G401 (cell line): ENCODE measurements at places on chromosomes 16 and 17. TPM values are rescaled to one million over a fixed set of nuclear protein-coding genes. Genes with fewer than 3 reads are reported as not detected.

Gene RHOT1
- total RNA-seq: 31.8 and 53.1 TPM in 2 replicates

Gene XYLT1
- total RNA-seq: not detected in 2 replicates

Gene KRTAP1-4
- total RNA-seq: not detected in 2 replicates

Gene TNS4
- total RNA-seq: not detected in 2 replicates

Gene CDC42EP4
- total RNA-seq: 66.1 and 79.4 TPM in 2 replicates

Gene PRPF8
- 157 and 202 TPM in 2 replicates for total RNA-seq

DNA sequence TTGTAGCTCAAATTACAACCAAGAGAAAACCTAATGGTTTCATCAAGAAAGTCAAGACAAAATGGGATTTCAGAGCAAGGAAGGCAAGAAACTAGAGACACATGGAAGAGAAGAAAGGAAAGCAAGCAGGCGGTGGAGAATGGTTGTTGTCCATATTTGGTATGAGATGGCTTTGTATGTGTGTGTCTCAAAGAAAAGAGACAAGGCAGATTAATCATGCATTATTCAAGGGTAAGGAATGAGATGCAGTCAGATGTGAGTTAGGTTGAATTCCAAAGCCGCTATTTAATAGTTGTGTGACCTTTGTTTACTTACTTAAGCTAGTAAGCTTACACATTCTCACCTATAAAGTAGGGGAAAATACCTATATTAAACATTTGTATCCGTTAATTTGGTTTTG, 1029.6 kb downstream of the CDH11 start:
- no peak for DNase-seq

DNA sequence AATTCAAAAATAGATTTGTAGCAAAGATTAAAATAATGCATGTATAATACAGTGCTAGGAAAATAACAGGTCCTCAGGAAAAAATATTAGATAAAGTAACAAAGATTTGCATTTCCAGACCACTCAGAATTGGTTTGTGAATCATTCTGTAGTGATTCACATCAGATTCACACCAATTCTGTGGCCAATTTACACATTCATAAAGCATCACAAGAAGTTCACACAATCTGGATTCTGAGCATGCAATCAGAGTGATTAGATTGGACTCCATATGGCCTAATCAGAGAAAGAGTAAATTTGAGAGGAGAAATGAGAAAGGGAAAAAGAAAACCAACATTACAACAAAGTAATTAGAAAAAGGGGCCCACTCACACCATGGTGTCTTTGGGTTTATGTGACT, 36.0 kb upstream of the SLC47A1 start:
- DNase-seq: no peak

DNA sequence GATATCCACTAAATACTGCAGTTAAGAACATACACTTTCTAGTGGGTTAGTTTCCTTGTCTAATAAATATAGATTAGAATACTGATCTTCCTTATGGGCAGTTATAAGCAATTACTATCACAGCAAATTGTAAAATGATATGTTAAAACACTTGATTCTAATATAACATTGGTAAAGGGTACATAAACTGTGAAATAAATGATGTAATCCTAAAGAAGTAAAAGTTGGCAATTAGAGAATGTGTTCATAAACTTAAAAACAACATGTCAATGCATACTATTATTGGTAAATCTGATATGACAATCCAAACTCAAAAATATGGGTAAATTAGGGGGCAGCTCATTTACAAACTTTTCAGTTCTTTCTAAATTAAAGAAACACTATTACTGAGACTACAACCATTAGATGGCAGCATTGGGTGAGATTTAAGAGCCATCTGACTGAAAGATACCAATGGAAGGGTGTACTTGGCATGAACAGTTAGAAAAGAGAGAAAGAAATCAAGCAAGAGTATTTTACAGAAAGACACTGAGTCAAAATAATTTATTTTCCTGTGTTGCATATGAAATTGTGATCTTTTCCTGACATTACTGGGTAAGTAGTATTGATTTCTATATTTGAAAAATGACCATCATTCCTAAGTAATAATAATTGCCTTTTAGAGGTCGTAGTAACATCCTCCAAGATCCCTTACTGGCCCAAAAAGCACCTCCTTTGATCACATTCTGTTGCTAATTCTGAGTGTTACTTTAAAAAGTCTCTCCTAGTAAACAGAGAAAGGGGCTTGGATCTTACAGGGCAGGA, 119.6 kb downstream of the SPAG9 start:
- DNase-seq: peak; percentile 82

- DNase-seq: peak; percentile 7
These were observed 196.7 kb downstream of the CYB561 start for GRCh38 chr17:63249256-63250004.

- peak; percentile 86 for DNase-seq
These were observed at the start of gene CDK10 for GRCh38 chr16:89686520-89687091. Gene CDK10, plus strand, starts transcription at chr16:89686689. Its CDS starts 22 bp downstream, at chr16:89686711.

GRCh38 chr16:88374736-88375135, 8.0 kb upstream of the ZNF469 start:
- no peak for DNase-seq

DNA sequence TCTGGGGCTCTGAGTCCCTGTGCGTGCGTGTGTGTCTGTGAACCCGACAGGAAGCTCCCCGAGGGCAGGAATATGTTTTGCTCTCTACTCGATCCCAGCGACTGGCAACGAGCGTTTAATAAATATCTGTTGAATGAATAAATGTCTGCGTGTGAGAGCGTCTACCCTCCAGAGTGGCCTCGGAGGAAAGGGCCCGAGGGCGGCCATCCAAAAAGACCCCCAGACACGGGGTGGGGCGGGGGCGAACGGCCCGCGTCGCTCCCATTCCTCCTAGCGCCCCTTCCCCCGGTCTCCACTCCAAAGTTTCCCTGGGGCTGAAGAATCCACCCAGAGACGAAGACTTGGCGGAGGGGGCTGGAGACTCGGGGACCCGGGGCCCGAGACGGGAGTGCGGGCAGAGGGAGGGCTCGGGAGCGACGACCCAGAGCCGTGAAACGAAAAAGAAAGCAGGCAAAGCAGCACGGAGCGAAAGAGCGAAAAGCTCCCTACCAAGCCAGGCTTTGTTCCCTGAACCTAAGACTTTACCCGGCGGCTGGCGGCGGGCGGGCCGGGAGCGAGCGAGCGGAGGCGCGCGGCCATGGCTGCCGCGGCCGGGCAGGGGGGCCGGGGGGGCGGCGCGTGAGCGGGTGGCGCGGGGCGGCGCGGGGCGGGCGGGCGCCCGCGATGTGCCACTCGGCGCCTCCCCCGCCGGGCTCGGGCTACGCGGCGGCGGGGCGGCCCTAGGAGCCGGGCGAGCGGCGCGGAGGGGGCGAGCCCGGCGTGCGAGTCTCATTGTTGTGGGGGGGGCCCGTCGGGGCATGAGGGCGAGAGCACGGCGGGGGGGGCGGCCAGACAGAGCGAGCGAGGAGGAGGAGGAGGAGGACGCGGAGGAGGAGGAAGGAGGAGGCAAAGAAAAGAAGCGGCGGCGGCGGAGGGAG, at the start of gene MLLT6:
MLLT6 (plus strand) TSS at position 668 of the 917 bp plus-strand sequence. CDS start 360 bp downstream, outside the sequence.
- DNase-seq: peak; percentile 87

- no peak for DNase-seq
These were observed 17.9 kb upstream of the SPDYE4 start for GRCh38 chr17:8776248-8776647.

GRCh38 chr16:75025761-75026160, 26.9 kb downstream of the ZNRF1 start:
- no peak for DNase-seq

DNA sequence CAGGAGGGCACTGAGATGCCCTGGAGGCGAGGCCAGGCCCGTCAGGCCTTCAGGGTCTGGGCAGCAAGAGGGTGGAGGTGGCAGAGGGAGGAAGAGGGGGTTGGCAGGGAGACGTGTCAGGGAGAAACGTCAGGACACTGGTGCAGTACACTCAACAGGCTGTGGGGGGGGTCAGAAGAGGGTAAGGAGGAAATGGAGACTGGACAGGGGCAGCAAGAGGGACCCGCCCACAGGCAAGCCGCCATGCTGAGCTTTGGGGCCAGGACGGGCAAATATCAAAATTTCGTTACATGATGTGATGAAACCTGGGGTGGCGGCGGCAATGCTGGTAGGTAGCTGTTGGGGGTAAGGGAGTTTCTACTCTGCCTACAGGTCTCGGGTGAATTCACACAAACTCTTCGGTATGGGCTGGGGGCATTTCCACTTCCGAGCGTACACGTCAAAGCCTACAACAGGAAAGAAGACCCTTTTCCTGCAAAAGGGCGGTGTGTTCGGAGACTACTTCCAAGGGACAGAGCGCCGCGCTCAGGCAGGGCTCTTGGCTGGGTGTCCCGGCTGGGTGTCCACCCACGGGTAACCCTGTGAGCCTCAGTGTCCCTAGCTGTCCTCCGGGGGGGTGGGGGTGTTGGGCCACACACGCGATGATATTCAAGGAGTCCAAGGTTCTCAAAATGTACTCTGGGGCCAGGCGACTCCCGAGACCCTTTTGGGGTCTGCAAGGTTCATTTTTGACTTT, 43.3 kb upstream of the ATP2A3 start:
- no peak for DNase-seq

DNA sequence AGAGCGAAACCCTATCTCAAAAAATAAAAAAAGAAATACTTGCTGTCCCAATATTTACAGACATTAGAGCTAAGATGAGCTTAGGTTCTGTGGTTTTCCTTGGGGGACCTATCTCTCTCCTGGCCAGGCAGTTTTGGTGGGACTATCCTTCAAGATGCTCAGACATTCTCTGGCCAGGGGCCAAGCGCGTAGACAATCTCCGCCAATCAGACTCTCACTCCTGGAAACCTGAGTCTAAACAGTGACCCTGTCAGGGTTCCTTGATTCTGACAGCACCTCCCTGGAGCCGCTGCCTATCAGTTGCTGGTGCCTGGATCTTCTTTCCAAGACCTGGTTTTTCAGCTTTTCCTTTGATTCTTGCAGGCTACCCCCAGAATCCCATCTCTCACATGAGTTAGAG, 45.6 kb downstream of the EMP2 start:
- DNase-seq: no peak

GRCh38 chr17:65988451-65988850, 203.5 kb downstream of the CEP112 start:
- no peak for DNase-seq

DNA sequence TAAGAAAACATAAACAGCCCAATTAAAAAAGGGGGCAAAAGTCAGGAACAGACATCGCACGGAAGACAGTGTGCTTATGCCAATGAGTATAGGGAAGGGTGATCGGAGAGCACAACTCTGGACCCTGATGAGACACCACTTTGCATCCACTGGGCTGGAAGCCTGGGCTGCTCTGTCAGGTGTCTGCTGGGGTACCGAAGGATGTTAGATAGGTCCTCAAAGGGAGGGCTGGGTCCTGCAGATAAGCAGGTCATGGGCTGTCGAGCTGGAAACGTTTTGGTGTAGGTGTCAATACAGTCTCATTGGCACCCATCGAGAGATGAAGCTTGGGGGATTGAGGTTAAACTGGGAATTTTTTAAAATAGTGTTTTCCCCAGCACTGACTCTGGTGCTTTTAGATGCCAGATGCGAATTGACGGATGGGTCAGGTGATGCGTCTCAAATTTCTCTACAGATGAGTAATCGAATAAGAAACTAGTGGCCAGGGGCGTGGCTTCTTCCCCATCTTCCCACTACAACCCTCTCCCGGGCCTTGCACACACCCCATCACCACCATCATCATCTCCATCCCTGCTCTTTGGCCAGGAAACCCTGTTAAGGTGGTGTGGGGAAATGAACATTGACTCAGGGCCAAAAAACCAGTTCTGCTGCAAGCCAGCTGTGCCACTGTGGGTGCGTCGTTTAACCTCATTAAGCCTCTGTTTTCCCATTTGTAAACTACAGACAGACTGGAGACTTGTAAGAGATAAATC, 47.8 kb upstream of the IRF8 start:
- no peak for DNase-seq

DNA sequence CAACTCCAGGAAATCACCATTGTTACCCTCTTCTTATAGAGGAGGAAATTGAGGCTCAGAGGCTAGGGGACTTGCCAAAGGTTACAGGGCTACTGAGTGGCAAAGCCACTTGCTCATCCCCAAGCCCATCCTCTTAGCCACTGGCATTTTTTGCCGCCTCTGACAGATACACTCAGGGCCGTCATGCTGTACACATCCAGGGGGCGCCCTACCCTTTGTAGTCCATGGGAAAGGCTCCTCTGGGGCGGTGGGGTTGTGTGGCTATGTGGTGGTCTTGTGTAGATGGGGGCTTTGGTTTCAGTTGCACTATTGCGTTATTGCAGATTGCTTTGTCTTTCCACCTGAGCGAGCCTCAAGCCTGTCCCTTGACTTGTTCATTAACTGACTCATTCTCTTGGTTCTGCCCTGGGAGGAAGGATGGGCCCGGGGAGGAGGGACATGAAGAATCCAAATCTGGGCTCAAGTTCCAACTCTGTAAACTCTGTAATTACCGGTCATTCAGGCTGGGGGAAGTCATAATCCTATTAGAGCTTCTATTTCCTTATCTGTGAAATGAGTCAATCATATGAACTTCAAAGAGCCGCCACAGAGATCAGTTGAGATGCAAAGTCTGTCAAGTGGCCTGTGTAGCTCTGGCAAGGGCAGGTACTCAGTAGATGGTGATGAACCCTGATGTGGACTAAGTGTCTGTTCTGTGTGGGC, 2.8 kb downstream of the NOS2 start:
- DNase-seq: no peak

- DNase-seq: no peak
These were observed 46.8 kb downstream of the ZFPM1 start for GRCh38 chr16:88499836-88500251.

DNA sequence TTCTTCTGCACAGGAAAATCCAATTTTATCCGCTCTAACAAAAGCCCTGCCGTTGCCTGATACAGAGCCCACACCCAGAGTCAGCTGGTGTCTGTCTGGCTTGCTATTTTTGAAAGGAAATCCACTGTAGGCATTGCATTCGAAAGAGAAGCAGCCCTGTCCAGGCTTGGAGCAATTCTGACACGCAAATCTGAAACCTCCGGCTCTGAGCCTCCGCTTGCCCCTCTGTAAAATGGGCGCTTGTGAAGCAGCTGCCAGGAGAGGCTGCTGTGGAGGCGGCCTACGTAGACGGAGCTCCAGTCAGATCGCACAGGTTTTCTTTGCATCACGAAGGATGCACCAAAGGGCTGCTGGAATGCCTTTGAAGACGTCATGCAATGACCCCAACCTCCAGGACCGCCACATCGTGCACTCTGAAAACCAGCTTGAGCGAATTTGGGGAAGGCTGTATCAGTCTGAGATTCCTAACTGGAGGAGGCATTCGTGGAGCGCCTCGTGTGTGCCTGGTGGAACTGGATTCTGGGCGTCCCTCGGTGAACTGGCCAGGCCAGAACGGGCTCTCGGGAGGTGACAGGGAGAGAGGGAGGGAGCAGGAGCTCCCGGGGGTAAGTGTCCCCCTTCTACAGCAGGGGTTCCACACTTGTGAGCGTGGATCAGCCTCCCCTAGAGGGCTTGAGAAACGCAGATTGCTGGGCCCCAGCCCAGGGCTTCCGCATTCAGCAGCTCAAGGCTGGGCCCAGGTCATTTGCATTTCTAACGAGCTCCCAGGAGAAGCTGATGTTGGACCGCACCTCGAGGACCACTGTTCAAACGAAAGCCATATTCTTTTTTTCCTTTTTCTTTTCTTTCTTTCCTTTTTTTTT, 215.5 kb downstream of the MRTFB start:
- DNase-seq: peak; percentile 47

- no peak for DNase-seq
These were observed 198.4 kb downstream of the CYB561 start for GRCh38 chr17:63247706-63248105.

- DNase-seq: no peak
These were observed 4.0 kb downstream of the PRSS53 start for GRCh38 chr16:31084584-31085302.
